Effector memory CD4-positive, alpha-beta T cell (primary cell): ENCODE measurements at places on chromosomes 2 and 18.

DNA sequence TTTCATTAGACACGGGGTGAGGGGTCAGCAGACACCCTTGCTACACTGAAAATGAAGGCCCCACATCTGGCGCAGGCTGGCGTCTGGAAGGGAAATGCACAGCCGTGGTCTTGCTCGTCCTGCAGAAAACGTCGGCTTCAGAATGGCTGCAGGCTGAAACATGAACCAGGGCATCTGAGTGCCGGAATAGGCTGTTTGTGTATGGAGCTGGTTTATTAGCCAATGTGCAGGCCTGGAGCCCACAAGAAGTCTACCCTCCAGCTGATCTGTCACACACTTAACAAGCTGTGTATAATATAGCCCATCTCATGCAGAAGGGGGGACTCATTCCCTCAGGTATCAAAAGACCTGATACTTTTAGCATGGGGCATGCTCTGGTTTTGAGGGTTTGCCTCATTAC, 153.4 kb upstream of the SOX11 start:
- no peak for DNase-seq

- no peak for DNase-seq
Observed at GRCh38 chr2:234730066-234730640, 221.7 kb upstream of the SH3BP4 start.

DNA sequence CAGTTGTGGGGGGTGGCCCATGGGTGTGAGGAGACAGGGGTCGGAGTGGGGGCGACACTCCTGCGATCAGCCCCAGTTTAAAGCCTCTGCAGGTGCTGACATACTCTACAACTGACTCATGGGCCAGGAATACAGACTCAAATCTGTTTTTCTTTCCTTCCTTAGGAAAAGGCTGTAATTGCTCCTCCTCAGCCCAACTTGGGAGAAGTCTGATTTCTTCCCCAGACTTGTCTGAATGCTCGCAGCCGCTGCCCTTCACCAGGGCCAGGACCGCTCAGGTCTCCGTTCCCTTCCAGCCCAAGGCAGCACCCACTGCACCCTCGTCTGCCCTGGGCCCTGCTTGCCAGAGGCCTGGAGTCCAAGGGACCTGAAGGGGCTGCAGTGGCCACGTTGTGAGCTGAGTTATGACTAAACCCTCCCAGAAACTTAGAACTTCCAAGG, 41.3 kb downstream of the RHOB start:
- DNase-seq: no peak

DNA sequence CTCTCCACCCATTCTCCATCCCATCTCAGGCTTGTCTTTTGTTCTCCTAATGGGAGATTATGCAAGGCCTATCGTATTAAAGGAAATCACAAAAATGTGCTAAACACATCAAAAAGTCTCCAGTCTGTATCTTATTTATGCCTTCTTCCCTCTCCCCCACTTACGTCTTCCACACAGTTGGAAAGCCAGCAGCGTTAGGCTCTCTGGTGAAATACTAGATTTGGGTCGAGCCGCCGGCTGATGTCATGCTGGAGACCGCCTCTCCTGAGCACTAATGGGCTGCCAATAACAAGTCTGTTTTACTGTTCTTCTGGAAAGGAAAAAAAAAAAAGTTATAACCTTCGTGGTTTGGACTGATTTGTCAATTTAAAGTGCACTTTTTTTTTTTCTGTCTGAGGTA, 182.7 kb upstream of the SIX2 start:
- DNase-seq: no peak

- DNase-seq: no peak
Observed at GRCh38 chr18:67513280-67513679, 3.2 kb downstream of the DSEL start.

DNA sequence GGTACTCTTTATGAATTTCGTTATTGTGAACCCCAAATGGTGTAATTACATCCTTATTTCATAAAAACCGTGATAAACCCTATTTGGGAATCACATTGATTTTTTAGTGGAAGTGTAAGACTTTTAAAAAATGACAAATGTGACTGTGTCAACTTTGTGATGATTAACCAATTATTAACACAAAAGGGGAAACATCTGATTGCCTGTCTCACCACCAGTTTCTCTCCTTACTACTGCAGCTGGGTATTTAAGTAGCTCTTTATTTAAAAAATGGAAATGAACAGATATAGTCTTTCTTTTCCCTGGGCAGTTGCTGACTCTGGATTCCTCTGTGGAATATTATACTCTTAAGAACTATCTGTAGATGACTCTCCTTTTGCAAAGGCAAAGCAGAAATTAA, 11.6 kb upstream of the RPE start:
- no peak for DNase-seq

DNA sequence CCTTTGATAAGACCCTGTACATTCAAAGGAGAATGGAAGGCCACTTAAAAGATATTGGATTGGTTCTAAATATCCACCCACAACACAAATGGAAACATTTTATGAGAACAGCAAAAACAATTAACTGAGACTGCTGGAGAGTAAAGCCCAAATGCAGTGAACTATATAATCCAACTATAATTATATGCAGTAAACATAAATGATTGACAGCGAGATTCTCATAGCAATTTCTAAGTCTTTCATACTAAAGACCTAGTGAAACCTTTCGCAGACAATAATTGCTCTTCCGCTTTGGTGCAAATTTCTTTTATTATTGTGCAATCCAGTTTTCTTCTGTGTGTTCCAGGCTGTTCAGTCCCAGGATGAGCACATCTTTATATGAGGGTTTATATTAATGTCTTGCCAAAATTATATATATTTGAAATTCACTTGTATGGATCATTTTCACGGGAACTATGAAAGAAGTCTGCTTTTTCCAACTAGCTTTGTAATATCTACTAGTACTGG, 190.9 kb downstream of the ST6GAL2 start:
- DNase-seq: no peak

DNA sequence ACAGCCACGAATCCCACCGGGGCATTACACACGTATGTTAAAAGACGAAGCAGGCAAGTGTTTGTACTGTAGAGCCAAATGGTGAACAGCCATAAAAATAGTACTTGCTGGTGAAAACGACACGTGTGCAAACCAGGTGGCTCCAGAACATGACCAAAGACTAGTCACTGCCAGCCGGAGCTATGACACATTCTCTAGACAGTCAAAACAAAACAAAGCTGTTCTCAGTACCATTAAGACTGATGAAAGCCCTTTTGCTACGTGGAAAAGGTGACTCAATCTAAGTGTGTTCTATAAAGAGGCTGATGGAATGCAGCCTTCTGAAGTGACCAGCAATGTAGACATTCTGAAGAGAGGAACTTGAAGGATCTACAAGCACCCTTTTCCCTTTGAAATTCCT, 367.7 kb upstream of the NETO1 start:
- no peak for DNase-seq

- no peak for DNase-seq
Observed at GRCh38 chr2:241068136-241068941, 33.7 kb downstream of the MTERF4 start.

- no peak for DNase-seq
Observed at GRCh38 chr2:72991980-72992733, 74.8 kb downstream of the EMX1 start.

DNA sequence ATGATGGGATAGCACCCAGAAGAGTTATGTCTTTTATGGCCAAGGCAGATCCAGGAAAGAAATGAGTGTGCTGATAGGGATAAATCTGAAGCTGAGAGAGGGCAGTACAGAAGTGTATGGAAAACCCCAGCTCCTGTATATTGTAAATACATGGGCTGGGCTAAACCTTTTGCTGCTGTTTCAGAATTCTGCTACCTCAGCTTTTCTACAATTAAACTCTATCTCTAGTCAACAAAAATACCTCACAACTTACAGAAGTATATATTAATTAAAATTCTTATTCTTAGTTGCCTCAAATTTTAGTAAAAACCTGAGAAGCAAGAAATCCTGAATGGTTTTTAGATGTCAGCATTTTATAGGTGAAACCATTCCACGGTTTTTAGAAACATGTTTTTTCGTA, 889.5 kb upstream of the NXPH2 start:
- no peak for DNase-seq

DNA sequence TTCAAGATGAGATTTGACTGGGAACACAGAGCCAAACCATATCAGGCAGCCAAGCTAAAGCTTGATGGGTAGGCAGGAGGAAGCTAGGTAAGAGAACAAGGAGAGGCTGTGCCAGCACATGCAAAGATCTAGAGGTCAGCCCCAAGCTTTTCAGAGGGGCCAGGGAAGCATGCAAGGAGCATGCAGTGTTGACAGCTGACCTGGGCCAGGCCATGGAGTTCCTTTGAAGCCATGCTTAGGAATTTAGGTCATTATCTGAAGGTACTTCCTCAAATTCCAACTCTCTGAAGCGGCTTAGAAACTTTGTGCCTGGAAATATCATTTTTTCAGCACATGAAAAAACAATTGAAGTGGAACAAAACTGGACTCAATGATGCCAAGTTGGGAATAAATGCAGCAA, 130.8 kb downstream of the SPAG16 start:
- no peak for DNase-seq

DNA sequence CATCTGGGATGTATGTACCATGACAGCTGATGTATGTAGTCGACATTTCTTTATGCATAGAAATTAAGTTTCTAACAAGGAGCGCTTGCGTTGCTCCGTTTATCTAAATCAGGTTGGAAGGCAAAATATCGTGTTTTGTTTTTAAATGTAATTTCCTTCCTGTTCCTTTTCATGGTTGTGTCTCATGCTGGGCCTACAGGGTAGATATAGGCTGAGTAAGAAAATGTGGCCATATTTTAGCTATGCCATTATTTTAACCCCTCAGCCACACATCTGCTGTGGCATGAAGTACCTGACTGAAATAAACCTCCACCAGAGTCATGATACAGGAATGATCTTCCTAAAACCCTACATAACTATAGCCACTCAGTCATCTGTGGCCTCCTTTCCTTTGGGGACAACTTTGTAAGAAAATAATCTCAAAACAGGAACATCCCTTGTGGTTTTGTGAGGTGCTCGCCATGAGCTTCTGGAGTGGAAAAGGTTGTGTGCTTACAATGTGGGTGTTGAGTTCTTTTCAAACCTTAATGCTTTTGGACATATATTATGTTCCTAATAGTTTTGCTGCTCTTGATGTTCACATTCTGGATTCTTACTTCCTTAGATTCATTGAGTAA, 214.3 kb downstream of the FAM210A start:
- DNase-seq: no peak

- no peak for DNase-seq
Observed at GRCh38 chr2:237486819-237487448, at the start of gene MLPH. Gene MLPH (plus strand): TSS chr2:237487251. CDS start chr2:237493427, 6,176 bp downstream.

GRCh38 chr2:37394263-37394662, 49.8 kb downstream of the QPCT start:
- no peak for DNase-seq

DNA sequence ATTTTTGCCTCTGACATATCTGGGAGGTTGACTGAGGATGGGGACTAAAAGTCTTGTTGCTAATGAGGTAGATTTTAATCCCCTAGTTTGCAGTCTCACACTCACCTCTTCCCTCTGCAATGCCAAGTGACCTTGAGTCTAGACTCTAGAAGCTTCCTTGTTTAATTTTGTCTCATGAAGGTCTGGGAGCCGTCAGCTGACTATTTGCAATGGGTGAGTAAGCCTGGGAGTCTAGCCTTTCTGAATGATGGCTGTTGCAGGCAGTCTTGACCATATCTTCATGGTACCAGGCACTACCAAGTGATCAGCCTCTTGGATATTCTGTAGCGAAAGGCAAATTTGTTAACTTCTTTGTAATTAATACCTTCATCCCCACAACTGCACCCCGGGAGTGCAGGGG, 61.2 kb downstream of the ARHGAP15 start:
- DNase-seq: no peak

- no peak for DNase-seq
Observed at GRCh38 chr18:25287106-25287505, 64.9 kb downstream of the ZNF521 start.

DNA sequence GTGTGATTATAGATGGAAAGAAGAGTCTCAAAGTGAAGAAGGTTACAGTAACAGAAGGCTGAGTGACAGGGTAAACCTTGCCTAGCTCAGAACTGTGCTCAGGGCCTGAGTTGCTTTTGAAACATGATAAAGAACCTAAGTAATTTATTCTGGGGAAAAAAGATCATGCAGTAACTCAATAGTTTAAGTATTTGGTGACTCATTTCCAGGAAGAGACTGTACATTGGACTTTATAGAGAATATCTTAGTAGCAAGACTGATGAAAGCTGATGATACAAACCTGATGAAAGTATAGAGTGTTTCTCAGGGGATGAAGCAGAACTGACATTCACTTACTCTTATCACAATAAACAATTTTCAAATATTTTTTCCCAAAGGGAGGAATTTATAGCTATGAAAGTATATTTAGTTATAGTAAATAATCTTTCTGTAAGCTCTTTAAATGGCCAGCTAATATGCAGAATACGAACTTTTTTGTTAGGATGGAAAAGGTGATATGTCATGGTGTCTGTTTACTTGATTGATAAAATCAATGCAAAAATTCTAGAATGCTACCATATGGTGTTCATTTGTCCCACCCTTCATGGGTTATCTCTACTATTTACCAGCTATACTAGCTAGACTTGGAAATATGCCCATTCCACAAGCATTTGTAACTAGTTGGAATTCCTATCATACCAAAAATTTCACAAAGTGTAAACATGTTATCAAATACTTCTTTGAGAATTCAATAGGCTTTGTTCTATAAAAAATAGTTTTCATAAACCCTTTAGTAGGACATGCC, 1265.5 kb upstream of the ACVR2A start:
- no peak for DNase-seq

- DNase-seq: no peak
Observed at GRCh38 chr2:226752887-226753286, 46.7 kb downstream of the IRS1 start.

DNA sequence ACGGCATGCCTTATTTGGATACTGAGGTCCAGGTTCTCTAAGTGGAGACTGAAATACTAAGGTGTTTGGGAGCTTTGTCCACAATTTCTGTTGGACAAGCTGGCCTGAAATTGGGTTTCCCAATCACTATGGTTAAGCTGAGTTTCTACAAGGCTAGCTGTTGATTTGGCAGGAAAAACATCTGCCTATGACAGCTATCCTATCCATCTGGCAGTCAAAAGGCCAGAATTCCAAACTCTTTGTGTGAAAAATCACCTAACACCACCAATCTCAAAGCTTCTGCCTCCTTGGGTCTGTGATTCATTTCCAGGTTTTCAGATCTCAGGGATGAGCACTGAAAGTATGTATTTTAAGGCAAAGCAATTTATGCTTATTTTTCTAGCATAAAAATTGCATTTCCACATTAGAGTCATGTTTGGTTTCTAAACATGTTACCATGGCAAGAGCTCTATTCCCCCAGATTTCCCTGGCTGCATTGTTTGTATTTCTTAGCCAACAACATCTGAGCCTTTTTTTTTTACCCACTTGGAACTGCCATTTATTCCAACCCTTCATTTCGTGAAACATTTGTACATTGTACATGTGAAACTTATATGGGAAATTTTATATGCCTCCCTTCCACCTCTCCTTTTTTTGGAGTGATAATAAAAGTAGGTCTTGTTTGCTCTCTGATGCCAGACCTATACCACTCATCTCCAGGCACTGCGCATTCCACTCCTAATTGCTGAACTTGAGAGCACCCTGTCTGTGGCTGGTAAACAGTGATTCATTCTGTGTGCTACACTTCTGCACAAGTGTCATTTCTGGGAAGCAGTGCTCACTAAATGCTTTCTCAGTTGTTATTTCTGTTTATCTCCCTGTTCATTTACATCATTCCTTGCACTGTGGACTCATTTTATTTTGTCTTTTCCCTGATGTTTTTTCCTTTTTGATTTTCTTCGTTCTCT, 15.9 kb upstream of the CCDC85A start:
- DNase-seq: no peak
